ENCODE measurements at places on chromosomes 16 and 17.

GRCh38 chr17:57481910-57482391 lies 225.6 kb downstream of the MSI2 start:
- DNase-seq = no peak

GRCh38 chr16:12484972-12485371 lies 318.7 kb downstream of the CPPED1 start:
- no peak for DNase-seq

DNA sequence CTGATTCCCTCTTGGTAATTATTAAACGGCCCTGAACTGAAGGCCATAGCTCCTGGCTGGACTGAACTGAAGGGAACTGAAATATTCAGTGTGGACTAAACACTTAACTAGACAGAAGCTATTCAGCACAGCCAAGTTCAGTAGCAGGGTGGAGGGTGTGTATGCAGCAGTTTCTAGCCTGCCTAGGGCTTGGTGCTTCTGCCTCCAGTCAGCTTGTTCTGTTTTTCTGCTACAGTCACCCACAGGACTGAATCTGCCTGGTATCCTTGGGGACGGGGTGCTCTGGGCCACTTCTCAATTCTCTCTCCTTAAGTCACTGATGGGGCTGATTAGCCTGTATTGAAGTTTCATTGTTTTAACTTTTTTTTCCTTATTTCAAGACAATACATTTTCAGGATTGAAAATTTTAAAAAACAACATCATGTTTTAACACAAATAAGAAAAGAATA lies 77.1 kb downstream of the WWP2 start:
- no peak for DNase-seq

GRCh38 chr16:84751947-84752346 lies 52.1 kb downstream of the USP10 start:
- no peak for DNase-seq

DNA sequence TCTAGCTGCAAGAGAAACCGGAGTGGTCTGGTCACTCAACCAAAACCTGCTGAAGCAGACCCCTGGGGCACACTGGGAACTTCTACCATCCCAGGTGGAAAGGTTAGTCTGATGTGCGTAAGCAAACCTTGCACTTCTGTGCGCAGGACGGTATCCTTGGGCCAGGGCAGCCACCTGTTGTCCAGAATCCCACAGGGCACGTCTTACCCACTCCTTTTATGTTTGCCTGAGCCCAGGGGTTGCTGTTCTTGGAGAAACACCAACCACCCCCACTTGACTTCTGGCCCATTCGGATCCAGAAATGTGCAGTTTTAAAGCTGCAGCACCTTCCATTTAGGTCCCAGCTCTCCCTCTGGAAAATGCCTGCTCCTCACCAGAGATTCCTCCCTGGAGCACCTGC lies 18.7 kb downstream of the TBC1D24 start:
- no peak for DNase-seq

DNA sequence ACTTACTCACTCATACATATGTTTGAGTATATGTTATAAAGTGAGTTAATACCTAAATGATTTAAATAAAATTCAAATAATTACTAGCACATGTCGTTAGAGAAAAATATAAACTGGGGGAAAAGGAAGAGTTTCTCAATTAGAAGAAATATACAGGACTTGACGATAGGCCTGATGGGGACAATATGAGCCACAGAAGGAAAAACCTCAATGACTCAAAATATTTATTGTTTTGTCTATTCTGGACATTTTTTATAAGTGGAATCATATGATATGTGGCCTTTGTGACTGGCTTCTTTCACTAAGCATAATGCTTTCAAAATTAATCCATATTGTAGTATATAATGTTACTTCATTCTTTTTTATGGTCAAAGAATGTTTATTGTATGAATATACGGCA lies 339.2 kb upstream of the PMFBP1 start:
- DNase-seq = no peak

GRCh38 chr17:74552037-74552436 lies 6.1 kb upstream of the CD300C start:
- no peak for DNase-seq

DNA sequence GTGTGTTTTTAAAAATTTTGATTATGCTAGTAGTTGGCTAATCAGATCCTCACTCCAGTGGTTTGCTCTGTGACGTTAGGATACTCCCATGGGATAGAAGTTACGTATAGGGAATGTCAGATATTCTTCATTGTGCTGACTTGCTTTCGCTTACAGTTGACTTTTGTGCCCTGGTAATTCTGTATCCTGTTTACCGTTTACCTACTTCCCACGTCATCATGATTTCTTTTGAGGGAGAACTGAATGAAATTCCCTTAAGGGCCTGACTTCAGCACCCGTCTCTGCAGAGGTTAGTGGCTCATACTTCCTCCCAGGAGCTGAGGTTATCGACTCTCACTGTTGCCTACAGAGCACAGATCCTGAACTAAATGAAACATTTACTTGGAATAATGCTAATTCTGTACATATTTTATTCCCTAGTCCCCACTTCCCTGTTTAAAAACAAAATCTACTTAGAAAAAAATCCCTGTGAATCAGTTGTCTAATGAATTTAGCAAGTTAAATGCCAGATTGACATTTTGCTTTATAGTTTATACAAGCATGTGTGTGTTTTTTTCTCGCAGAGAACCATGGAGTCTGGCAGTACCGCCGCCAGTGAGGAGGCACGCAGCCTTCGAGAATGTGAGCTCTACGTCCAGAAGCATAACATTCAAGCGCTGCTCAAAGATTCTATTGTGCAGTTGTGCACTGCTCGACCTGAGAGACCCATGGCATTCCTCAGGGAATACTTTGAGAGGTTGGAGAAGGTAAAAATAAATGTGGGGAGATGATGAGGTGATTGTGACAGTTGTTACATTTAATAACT lies 2.8 kb downstream of the PRKAR1A start:
- no peak for DNase-seq

DNA sequence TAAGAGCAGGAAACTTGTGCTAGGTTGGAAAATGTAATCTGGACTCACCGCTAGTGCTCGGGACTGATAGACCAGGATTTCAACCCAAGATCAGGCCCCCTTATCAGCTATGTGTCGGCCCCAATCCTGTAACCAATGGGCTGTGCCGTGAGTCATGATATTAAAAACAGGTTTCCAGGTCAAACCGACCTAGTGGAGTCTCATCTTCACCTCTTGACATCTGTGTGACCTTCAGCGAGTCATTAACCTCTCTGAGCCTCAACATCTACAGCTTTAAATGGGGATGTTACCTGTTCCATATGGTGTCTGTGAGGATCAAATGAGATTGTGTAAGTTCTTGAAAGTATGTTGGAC lies 512 bp downstream of the PMM2 start:
- no peak for DNase-seq

GRCh38 chr17:47967607-47968252 lies 3.2 kb upstream of the CDK5RAP3 start:
- no peak for DNase-seq

- no peak for DNase-seq
These were observed 646.1 kb downstream of the CDH11 start for GRCh38 chr16:64475627-64476351.

- DNase-seq = no peak
These were observed 1.8 kb upstream of the FDXR start for GRCh38 chr17:74874615-74875037.

- no peak for DNase-seq
These were observed 9.2 kb downstream of the HIC1 start for GRCh38 chr17:2064147-2064489.
